ENCODE measurements at places on chromosomes 1 and 21.

GRCh38 chr1:53614231-53615021 lies 124.5 kb downstream of the GLIS1 start:
- no peak for DNase-seq

GRCh38 chr1:171654942-171655745 lies 2.7 kb upstream of the MYOC start:
- no peak for DNase-seq

DNA sequence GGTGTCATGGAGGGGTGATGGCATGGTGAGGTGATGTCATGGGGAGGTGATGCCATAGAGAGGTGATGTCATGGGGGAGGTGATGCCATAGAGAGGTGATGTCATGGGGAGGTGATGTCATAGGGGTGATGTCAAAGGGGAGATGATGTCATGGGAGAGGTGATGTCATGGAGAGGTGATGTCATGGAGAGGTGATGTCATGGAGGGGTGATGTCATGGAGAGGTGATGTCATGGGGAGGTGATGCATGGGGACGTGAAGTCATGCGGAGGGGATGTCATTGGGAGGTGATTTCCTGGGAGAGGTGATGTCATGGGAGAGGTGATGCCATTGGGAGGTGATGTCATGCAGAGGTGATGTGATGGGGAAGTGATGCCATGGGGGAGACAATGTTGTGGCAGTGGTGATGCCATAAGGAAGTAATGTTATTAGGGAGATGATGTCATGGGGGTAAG lies 92.1 kb upstream of the C1orf174 start:
- DNase-seq, result no peak

DNA sequence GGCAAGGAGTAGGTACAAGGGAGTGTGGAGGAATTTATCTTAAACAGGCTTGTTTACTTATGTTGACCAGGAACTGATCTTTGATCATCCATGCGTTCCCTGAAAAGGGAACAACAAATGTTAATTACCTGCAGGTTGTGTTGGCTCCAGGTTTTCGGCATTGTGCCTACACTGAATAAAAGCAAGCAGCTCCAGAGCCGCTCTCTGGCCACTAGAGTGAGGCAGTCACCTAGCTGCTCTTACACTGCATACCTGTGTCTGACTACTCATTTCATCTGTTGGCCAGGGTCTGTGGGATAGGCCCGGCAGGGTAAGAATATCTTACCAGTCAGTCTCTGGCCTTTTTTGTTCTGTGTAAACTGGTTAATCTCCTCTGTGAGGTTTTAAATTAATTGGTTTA lies 183.6 kb downstream of the HFM1 start:
- DNase-seq, result no peak

- DNase-seq, result no peak
Measured at GRCh38 chr1:221190249-221190648, 311.0 kb downstream of the HLX start.

- no peak for DNase-seq
Measured at GRCh38 chr1:72097851-72098570, 184.3 kb downstream of the NEGR1 start.

GRCh38 chr1:162367073-162367472 lies 9.6 kb downstream of the SPATA46 start:
- no peak for DNase-seq

GRCh38 chr1:206814716-206815341 lies 42.5 kb upstream of the IL10 start:
- DNase-seq, result no peak

- no peak for DNase-seq
Measured at GRCh38 chr1:94544706-94545490, 3.3 kb upstream of the F3 start.

GRCh38 chr21:36889401-36889800 lies 77.1 kb downstream of the HLCS start:
- DNase-seq, result no peak

Data from esophagus squamous epithelium (tissue), 5 donors.